ENCODE measurements at places on chromosomes 4 and X.

- peak; percentile 74 for DNase-seq
Observed at GRCh38 chr4:3483471-3483921, 20.4 kb downstream of the DOK7 start.

GRCh38 chr4:32396507-32397070 lies 1676.4 kb downstream of the PCDH7 start:
- DNase-seq, result no peak

DNA sequence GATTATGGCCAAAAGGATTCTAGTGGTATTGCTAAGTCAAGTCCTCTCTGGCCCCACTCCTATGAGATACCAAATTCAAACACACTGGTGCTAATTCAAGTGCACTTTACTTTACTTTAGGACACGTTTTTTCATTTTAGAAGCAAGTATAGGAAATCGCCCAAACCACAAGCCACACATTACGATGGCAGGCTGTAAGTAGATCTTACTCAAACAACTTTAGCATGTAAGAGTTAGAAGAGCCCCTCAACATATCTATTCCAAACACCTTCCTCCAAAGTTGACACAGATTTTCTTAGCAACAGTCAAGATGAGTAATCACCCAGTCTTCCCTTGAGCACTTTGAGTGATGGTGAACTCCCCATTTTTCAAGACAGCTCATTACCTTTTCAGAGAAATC lies 43.6 kb downstream of the DRD5 start:
- DNase-seq, result no peak

DNA sequence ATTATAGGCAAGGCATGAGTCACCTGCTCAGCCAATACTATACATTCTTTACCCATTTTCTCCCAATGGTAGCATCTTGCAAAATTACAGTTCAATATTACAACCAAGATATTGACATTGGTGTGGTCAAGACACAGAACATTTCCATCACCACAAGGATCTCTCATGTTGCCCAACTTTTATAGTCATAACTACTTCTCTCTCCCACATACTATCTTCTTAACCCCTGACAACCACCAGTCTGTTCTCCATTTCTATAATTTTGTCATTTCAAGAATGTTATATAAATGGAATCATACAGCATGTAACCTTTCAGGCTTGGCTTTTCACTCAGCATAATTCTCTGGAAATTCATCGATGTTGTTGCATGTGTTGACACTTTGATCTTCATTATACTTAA lies 144.9 kb downstream of the ENOX2 start:
- no peak for DNase-seq

GRCh38 chrX:31266203-31267076 lies 194.6 kb upstream of the FTHL17 start:
- DNase-seq, result peak; percentile 42

GRCh38 chr4:52001616-52002015 lies 18.5 kb downstream of the LRRC66 start:
- DNase-seq, result no peak

GRCh38 chr4:158818560-158819140 lies 49.8 kb downstream of the FNIP2 start:
- no peak for DNase-seq

DNA sequence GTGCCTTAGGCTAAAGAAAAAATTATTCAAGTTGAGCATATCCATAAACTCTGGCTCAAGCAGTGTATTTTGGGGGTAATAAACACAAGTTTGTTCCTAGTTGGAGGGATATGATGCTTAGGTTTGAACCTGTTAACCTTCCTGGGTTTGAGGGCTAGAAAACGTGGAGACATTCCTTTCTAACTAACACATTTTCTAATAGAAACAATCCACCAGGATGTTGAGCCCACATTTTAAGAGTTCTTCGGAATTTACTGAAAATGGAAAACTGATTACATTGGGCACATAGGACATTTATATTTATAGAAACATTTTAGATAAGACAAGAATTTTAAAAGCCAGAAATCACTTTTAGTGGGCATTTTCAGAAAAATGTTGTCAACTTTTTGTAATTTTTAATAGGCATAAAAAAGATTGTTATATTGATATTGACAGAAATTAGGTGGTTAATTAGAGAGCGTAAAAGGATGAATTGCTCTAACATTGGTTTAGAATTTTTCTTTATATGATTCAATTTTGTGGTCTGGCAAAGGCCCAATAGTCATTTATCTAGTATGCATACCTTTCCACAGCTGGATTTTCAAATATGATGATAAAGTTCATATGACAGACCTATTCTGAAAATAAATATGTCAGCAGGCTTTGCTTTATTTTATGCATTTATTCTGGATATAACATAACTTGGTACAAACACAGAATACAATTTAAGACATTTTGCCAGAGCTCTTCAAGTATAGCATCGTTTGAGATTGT lies 49.2 kb downstream of the CEP44 start:
- DNase-seq, result no peak
